GM12891 (cell line): ENCODE measurements at places on chromosomes 7 and 10.

DNA sequence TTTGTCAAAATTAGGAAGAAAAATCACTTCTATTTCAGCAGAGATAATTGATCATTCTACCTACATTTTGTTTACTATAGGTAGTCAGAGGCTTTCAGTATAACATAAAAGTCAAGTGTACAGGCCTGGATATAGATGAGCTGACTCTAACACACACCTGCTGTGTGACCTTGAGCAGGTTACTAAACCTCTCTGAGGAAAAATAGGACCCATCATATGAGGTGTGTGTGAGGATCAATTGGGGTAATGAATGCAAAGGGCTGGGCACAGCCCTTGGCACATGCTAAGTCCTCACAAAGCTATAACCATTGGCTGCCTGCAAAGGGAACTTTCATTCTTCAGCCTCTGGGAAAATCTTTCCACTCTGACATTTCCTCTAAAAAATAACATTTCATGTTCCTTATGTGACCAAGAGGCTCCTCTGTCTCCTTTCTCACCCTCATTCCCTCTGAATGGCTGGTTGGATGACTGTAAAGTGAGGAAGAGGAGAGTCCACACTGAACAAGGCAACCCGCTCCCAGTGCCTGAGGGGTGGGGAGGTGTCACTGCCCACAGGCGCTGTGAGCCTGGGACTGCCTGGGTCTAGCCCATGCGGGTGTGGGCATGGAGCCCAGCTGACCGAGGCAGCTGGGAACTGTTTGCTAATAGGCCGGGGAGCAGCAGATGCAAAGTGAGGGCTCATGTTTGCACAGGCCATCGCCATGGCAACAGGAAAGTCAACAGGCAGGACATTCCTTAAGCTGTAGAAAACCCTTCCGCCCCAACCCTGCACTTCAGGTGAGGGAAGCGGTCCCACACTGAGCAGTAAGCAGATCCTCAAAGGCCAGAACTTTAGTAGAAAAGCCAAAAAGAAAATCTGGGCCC is 36.8 kb downstream of the MYOF start:
- DNase-seq: no peak

GRCh38 chr10:98617906-98618520 is 171.3 kb upstream of the HPS1 start:
- no peak for DNase-seq

GRCh38 chr10:132517951-132518521 is 19.6 kb upstream of the INPP5A start:
- DNase-seq: no peak

GRCh38 chr7:75756206-75756990 is 15.6 kb downstream of the CCL26 start:
- DNase-seq: no peak

DNA sequence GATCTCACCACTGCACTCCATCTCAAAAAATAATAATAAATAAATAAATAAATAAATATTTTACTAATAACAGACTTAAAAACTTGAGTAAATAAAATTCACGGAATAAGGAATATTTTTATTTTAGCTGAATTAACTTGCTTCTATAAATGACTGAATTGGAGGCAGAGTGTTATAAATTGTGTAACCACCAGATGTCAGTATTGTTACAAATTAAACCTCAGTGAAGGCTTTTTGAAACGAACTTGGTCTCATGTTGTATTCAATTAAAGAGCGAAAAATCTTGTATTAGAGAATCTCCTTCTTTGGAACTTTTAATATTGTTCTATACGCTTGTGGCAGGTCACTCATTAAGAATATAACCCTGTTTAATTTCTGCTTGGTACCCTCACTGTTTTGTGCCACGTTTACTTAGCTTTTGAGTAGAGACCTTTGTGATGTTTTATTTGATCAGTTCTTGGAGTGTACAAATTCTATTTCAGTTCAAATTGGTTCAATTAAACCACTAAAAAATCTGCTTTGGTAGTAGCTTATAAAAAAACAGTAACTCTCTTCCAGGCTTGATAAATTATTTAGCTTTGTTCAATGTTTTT is 45.6 kb upstream of the SCIN start:
- DNase-seq: no peak

GRCh38 chr10:84193846-84194423 is 402 bp upstream of the CDHR1 start:
- DNase-seq: no peak

- no peak for DNase-seq
These were observed 82.7 kb downstream of the FAM204A start for GRCh38 chr10:118259288-118259906.

DNA sequence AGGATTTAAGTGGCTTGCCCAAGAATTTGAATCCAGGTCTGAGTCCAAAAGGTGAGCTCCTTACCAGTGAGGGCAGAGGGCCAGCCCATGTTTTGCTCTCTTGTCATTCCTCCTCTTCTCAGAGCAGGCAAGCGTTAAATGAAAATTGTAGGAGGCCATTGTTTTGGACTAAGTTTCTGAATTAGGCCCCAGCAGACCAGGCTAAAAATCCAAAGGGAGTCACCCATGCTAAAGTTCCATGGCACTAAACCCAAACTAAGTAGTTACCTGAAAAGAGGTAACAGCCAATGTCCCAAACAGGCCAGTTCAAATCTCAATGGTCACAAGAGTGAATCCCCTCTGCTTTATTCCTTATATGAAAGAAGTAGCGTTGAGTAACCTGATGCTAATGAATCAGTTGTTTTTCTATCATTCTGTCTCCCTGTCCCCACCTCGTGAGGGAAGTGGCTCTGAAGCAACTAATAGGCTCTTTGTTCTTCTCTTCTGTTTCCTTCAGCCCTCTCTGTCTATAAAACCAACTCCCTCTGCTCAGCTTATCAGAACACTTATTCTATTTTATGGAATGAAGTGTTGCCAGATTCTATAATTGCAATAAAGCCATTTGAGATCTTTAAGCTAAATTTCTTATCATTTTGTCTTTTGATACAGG is 17.5 kb upstream of the CDH23 start:
- DNase-seq: no peak

DNA sequence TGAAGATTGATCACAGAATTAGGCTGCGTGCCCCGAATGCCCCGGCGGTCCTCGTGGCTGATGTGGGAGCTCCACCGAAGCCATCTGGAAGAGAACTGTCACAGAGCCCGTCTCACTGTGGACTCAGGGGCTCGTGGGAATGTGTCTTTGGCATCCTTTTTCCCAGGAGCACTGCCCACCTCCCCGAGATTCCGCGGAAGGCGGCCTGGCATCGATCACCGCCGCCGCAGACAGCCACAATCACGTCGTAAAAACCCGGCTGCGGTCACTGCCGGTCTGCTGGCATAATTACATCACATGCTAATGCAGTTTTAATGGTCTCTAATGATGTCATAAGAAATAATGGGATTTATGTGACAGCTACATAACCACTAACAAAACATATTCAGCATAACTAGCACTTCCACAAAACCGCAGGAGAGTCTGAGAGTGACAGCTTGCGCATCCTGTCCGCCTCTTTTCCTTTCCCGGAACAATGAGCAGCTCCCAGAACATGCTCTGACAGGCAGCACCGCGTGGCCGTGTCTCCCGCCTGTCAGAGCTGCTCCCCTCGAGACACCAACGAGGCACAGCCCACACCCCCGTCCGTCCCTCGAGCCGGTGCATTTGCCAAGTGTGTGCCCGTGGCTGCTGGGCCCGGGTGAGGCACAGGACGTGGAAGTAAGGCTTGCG is 490.0 kb downstream of the PTPRN2 start:
- no peak for DNase-seq

DNA sequence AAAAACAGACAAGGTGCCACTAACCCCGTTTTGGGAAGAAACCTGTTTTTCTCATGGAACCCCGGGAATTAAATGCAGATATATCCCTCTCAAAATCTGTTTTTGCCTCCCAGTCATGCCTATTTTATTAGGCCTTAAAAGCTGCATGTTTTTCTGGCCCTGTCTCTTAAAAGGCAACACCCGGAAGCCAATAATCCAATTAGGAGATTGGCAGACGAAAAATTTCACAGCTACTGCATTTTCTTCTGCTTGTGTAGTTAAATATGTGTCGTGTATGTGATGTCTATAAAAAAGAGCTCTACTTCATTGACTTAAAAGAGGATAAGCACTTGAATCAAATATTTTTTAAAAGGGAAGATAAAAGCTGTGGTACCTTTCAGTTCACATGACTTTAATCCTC is 31.9 kb upstream of the OPTN start:
- DNase-seq: no peak

DNA sequence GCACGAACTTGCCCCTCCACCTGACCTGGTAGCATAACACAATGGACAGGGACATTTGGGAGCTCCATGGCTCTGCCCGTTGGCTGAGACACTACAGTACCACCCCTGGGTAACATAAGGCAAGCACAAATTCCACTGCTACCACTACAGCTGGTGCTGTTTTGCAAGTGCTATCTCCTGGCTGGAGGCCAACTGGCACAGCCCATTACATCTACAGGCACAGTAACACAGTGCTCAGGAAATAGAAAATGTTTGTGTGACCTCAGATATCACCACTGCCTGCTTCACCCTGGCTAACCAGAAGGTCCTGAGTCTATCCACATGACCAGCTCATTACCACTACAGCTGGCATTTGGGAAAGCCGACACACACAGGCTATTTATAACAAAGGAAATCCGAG is 631.1 kb upstream of the MBL2 start:
- DNase-seq: no peak

GRCh38 chr10:110192552-110192951 is 14.9 kb upstream of the MXI1 start:
- no peak for DNase-seq

GRCh38 chr10:22656036-22656435 is 58.3 kb downstream of the PIP4K2A start:
- no peak for DNase-seq

DNA sequence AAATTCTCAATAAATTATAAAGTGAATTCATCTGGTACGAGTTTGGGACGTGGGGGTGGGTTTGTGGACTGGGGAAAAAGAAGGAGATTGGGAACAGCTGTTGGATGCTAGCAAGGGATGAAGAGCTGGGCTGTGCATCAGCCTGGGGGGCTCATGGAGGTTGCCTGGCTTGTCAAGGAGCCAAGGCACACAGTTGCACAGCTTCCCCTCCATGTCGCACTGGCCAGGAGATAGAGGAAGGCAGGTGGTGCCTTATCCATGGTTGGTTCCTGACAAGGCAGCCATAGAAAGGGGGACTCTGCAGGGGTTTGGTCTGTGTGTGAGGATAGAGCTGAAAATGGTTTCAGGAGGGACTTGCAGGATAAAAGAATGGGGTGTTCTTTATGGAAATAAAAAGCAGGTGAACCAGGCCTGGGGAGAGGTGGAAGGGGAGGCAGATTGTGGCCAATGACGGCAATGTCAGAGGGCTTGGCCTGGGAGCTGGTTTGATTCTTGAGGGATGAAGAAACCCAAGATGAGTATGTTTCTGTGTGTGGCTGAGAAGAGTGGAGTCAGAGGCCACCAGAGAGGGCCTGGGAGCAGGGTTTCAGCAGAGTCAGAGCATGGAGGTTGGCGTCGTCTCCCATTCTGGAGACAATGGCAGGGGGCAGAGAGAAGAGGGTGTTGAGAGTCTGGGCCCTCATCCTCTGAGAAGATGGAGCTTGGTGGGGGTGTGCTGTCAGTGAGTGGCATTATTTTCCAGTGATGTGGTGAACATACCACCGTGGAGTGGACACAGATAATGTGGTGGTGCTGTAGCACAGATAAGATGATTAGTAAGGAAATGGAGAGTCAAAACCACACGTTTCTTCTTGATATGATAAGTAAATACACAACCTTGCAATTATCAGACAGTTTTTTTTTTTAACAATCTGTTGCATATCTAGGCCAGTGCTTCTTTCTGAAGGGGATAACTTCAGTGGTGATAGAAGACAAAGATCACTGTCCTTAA is 108.2 kb downstream of the PTPN20 start:
- no peak for DNase-seq

DNA sequence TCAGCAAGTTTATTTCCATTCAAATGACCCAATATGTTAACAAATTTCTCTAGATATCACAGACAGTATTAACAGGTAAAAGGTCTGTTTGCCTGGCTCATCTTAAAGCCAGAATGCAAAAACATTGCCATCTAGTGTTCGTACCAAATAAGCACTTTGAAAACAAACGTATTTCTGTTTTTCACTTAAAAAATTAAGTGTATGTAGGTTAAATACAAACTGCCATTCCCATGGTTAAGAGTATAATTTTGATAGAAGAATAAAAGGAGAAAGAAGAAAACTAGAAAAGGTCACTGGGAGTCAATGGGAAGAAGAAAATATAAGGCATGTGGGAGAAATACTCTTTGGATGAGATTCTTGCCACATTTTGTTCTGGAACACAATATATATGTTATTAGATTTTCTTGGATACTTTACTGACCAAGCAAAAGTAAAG is 51.0 kb downstream of the ORC5 start:
- no peak for DNase-seq

DNA sequence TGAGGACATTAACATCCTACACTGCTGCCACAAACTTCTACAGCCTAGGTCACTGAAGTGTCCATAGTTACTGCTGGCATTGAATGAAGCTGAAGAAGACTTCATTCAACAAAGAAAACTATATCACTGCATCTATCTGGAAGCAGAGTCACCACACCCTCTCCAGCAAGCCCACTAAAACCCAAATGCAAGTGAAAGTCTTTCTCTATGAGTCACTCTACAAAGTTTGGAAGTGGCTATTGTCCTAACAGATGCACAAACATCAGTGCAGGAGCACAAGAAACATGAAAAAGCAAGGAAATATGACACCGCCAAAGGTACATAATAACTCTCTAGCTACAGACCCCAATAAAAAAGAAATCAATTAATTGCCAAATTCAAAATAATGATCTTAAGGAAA is 43.5 kb upstream of the CAMK2B start:
- no peak for DNase-seq

- DNase-seq: no peak
These were observed 116.8 kb downstream of the HIPK2 start for GRCh38 chr7:139661043-139661440.
